Activated CD4-positive, alpha-beta T cell treated with anti-CD3 and anti-CD28 coated beads, Interleukin-10, Interleukin-2, amounts not matched to agents 100 ng/mL and 50 ng/mL, durations not matched to agents 16 hours and 8 hours (primary cell): ENCODE measurements at places on chromosomes 4 and X.

GRCh38 chrX:134435894-134436293, 24.1 kb upstream of the HPRT1 start:
- no peak for DNase-seq

GRCh38 chrX:88604433-88605221, 142.4 kb upstream of the CPXCR1 start:
- DNase-seq, result no peak

DNA sequence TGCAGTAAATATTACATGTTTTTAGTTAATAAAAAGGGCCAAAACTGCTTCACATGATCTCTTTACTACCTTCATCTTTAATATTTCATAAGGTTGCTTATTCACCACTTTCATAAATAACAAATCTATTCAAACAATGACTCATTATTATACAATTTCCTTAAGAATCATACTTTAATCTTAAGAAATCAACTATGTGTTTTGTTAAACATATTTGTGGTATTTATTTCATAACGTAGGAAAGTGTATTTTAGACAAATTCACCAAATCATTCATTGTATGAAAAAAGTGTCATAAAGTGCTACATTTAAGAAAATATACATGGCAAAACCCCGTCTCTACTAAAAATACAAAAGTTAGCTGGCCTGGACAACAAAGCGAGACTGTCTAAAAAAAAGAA, 150.5 kb upstream of the RXFP1 start:
- no peak for DNase-seq

DNA sequence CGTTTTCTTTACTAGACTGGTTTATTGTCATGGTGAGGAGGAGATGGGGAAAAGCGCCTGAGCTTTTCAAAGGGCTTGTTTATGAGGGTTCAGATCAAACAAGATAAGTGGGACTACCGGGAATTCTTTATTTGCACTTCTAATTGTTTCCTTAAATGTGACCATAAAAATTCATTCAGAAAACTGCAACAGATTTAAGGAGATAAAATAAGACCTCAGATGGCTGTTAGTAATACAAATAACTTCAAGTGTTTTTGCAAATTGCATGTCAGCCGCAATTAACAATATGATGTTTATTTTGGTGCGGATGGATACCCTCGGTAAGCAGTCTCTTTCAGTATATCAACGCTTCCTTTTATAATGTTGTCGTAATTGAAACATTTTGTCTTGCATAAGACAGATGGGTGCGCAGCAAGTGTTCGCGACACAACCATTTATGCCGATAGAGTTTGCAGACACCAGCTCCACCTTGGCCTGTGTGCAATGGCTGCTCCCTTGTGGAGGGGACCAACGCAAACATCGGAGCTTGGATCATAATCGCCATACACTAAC, 151.0 kb downstream of the C4orf33 start:
- DNase-seq, result no peak
